ENCODE measurements at places on chromosomes 4 and X. TPM values are rescaled to one million over a fixed set of nuclear protein-coding genes. Genes with fewer than 3 reads are reported as not detected.

The ADAMTS3 gene
- 0.25 TPM for total RNA-seq

- no peak for DNase-seq
Measured at GRCh38 chr4:138851391-138852335, 163.9 kb upstream of the NOCT start.

The GYPA gene
- not detected for total RNA-seq

The CLDN22 gene
- total RNA-seq = not detected

Measured in MCF 10A (cell line).